ENCODE measurements at places on chromosomes 2 and 18.

- DNase-seq, result no peak
Observed at GRCh38 chr2:28347193-28347592, 45.5 kb upstream of the FOSL2 start.

GRCh38 chr18:3079653-3080052 lies 66.7 kb upstream of the LPIN2 start:
- DNase-seq, result no peak

DNA sequence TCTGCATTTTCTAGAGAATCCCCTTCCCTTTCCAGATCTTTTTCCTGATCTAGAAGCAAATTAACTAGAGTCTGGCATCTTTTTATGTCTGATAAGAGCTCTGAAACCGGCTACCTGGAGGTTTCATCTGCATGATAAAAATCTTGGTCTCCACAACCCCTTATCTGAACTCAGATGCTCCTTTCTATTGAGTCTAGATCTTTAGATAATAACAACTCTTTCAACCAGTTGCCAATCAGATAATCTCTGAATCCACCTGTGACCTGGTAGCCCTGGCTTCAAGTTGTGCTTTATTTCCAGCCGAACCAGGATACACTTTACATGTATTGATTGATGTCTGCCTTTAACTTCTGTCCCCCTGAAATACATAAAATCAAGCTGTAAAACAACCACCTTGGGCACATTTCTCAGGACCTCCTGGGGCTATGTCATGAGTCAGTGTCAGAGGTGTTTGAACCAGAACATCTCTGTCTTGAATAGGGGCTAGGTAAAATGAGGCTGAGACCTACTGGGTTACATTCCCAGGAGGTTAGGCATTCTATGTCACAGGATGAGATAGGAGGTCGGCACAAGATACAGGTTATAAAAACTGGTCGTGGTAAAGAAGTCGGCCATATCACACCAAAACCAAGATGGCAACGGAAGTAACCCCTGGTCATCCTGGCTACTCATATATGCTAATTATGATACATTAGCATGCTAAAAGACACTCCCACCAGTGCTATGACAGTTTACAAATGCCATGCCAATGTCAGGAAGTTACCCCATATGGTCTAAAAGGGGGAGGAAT lies 20.8 kb downstream of the RALBP1 start:
- DNase-seq, result no peak

DNA sequence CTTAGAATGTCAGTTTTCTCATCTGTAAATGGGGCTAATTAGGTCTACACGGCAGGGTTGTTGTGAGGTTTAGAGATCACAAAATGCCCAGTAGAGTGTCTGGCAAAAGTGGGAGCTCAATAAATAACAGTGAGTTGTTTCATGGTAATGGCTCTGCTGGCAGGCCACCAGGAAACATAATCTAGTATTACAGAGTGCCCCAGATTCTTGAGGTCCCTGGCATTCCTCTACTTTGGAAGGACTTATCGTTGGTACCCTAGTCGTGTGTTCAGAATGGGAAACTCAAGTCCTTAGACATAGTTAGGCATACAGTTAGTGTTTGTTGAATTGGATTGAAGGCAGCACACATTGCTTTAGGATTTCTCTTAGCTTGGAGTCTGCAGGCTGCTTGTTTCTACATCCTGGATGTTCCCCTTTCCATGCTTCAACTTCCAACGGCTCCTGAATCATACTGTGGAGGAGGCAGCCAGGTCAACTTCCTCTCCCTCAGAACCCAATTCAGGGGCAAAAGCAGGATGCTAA lies 161.5 kb upstream of the FOSL2 start:
- DNase-seq, result no peak

- DNase-seq, result peak; percentile 90
Observed at GRCh38 chr2:239252801-239253200, 148.0 kb downstream of the HDAC4 start.

GRCh38 chr2:203427061-203427460 lies 98.9 kb downstream of the ABI2 start:
- no peak for DNase-seq

- no peak for DNase-seq
Observed at GRCh38 chr18:60639836-60640235, 267.3 kb upstream of the MC4R start.

- DNase-seq, result no peak
Observed at GRCh38 chr2:231923010-231923344, 3.2 kb downstream of the NPPC start.

- no peak for DNase-seq
Observed at GRCh38 chr2:230140667-230141066, 71.9 kb upstream of the SLC16A14 start.

GRCh38 chr2:218003281-218003944 lies 618 bp upstream of the TNS1 start:
- no peak for DNase-seq

DNA sequence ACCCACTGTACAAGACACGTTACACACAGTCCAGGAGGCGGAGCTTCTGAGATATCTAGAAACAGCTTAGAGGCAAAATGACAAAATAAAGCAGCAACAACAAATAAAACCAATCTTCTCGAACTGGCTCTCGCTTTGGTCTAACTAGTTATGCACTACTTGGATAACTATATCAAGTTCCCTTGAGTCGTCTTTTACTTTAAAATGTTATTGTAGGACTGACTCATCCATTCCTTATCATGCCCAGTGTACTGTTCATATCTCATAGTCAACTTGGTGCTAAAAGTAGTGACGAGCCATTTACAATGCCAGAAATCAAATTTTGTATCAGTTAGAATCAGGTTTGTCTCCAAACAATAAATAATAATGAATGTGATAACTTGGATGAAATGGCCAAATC lies 102.5 kb upstream of the SLC35G4 start:
- DNase-seq, result no peak

DNA sequence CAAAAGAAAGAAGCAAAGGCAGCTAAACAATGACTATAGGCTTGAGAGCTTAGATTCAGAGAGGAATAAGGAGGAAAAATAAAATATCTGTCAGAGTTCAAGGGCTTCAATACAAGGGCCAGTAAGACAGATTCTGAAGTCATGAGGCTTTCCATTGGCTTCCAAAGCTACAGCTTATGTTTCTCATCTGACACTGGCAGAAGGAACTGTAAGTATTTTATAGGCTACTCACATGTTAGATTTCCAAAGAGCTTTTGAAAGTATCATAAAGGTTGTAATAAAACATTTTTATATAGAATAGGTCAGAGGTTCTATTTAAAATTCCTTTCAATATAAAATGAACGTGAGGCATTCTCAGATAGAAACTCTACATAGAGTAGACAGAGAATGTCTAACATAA lies 746.6 kb upstream of the NXPH2 start:
- no peak for DNase-seq

DNA sequence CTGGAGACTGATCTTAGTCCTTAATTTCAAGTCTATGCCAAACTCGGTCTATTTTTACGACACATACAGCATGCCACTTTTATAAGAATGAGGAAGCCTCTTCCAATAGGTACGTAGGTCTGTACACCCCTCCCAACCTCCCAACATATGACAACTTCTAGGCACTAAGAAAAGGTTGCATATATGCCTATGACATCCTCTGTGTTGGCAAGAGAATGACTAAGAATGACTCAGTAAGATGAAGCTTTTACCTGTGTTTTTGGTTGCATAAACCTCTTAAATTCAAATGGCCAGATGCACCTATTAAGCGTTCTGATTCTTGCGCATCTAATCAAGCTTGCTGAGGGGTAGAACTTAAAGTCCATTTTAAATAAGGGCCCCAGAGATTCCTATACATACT lies 586.4 kb upstream of the ZEB2 start:
- no peak for DNase-seq

GRCh38 chr2:98826856-98827255 lies 95.9 kb upstream of the MGAT4A start:
- no peak for DNase-seq

- DNase-seq, result peak; percentile 46
Observed at GRCh38 chr18:55096263-55096951, 137.1 kb upstream of the CCDC68 start.

DNA sequence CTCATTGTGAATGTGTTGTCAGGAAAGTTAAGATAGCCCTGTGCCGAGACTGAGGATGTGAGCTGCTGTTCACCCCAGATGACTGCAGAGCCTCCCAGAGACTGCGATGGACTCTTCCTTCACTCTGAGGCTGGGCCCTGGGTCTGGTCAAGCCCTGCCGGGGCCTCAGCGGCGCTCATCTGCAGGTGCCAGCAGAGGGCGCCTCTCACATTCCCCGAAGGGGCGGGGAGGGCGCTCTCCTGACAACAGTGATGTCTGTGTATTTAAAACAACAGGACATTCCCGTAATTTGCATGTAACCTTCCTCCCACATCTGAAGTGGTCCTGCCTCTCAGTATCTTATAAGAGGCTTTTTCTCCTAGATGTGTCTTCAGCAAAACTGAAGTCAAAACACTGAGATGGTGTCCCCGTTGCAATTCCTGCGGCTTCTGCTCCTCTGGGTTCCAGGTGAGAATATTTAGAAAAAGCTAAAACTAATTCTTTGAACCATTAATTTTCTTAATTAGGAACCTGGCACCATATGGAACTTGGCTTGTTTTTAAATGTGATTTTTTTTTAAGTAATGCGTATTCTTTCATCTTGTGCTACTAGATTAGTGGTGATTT lies 1377.9 kb downstream of the RPIA start:
- peak; percentile 44 for DNase-seq

GRCh38 chr2:101152272-101153076 lies 1.3 kb upstream of the TBC1D8 start:
- peak; percentile 79 for DNase-seq

- no peak for DNase-seq
Observed at GRCh38 chr2:152098496-152099366, at the start of gene CACNB4. CACNB4 (minus strand) TSS chr2:152099044.

DNA sequence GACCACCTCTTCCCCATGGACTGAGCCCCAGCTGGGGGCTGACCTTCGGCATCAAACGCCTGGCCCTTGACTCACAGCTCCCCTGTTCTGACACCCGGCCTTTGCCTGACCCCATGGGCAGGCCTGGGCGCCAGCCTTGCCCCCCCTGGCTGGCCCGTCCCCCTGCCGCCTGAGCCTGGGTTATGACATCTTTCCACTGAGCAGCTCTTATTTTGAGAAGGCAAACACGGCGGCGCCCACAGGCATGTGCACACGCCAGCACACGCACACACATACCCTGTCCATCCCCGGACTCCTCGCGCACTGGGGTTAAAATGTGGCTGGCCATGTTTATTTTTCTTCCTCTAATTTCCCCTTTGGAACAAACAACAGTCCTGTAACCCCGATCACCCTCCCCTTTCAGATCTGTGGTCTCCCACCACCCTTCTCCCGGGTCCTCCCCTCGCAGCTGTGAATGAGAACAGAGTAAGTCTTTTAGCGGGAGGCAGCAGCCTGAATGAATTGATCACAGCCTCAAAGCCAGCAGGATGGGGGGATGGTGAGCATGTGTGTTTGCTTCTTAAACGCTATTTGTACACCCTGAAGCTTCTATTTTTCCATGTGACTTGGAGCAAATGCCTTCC lies 11.8 kb upstream of the ATOH8 start:
- no peak for DNase-seq

GRCh38 chr18:63079114-63079513 lies 240.5 kb downstream of the BCL2 start:
- peak; percentile 20 for DNase-seq

GRCh38 chr18:13603304-13604019 lies 122.9 kb downstream of the FAM210A start:
- DNase-seq, result no peak
